Dorsolateral prefrontal cortex (tissue), 122 donors: ENCODE measurements at places on chromosomes 3 and 15. TPM values are rescaled to one million over a fixed set of nuclear protein-coding genes. Genes with fewer than 3 reads are reported as not detected.

GRCh38 chr15:50624616-50625168 lies 61.9 kb downstream of the TRPM7 start:
- no peak for DNase-seq

DNA sequence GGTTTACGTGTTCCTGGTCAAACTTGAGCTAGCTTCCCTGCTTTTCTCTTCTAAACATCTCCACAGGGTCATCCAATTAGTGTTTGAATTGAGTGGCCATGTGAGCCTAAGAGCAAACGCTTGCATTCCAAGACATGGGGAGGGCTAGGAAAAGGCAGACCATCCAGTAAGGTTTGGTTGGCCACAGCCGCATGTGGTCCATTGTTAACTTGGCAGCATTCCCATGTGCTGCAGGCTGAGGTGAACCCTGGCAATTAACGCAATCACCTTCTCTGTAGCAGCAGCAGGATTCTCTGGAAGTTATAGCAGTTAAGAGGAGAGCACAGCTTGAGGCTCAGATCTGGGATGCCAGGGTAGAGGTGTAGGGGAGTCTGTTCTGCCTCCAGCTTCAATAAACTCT lies 502.2 kb upstream of the LMCD1 start:
- DNase-seq = no peak

DNA sequence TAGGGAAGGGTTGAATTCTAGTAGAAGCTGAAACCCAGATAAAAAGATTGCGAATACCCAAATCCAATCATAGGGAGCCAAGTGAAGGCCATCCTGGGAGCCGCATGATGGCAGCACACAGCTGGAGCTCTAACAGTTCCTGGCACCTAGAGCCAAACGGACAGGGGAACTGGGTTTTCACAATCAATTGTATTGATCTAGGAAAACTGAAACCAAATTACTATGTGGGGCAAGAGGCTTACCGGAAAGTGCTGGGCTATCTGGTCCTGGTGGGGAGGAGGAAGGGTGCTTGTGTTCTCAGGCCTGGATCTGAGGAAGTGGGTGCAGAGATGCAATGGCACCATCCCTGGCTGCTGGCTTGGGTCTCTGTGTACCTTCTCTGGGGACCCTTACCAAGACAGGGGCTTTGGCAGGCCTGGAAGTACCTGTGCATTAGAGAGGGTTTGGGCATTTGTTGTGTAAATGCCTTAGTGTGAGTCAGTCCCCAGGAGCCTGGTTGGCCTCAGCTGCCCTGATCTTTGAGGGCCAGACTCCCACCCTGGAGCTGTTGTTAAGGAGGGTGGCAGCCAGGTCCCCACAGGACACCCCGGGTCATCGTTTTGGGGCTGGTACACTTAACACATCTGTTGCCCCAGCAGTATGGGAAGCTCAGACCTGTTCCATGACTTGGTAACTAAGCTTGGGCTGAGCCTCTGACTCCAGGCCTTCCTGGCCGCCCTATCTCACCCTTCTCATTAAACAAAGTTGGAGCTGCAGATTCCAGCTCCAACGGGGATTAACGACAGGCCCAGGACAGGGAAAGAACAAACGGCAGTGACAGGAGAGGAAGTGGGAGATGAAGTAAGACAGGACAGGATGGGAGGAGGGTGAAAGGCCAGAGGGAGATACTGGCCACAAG lies 8.9 kb upstream of the FURIN start:
- no peak for DNase-seq

DNA sequence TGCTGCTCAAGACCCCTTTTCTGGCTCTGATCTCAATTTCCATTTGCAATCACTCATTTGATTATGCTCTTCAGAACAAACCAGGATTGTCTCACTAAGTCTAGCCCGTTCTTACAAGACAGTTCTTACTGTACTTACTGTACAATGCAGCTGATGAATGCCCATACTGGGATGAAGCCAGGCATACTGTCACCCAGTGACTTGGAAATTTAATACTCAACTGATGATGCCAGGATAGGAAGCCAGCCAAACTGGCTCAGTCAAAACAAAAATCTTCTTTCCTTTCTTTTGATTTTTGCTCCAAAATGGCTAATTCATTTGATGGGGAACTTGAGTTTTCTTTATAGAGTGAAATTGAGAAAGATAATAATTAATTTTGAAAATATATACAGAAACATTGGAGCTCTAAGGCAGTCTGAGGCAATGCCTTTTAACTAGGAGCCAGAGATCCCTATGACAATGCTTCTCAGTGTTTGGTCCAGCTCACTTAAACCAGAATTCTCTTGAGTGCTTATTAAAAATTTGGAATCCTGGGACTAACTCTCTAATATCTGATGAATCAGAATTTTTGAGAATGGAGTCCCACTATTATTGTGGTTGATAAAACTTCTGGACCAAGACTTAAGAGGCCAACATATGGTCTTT lies 265.6 kb upstream of the THBS1 start:
- DNase-seq = no peak

DNA sequence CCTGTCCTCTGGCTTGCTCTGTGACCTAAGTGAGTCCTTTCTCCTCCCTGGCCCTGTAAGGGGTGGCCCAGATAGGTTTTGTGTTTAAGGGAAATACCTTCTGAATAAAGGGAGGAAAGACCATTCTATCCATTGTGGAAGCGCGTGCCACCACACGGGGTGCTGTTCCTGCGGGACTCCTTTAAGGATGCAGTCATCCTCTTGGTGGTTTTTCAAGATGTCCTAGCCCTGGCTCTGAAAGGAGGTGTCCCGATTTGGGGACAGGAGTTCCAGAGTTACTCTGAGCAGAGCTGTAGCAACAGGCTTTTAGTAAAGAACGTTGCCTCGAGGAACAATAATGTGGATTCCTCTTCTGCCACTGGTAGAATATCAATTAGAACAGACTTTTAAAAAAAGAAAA lies 9.6 kb downstream of the SLC6A6 start:
- DNase-seq = no peak

- DNase-seq = no peak
Measured at GRCh38 chr15:37789397-37789786, 145.0 kb upstream of the TMCO5A start.

- DNase-seq = no peak
Measured at GRCh38 chr15:83489690-83490089, 42.5 kb downstream of the SH3GL3 start.

DNA sequence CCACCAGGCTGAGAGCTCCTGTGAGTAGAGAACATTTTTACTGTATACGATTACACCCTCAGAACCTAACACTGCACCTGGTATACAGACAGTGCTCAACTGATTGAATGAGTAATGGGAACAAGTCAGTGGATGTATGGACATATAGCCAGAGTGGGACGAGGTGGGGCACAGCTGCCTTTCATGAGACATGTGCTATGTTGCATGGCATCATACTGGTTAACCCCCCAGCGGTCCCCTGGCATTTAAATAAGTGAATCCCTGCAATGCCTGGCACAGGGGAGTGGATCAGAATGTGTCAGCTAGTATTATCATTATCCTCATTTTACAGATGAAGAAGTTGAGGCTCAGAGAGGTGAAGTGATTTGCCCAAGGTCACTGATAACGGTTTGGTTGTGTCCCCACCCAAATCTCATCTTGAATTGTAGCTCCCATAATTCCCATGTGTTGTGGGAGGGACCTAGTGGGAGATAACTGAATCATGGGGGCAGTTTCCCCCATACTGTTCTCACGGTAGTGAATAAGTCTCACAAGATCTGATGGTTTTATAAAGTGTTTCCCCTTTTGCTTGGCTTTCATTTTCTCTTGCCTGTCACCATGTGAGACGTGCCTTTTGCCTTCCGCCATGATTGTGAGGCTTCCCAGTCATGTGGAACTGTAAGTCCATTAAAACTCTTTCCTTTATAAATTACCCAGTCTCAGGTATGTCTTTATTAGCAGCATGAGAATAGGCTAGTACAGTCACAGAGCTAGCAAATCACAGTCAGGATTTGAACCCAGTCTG lies 56.0 kb upstream of the ATP2B2 start:
- peak; percentile 1 for DNase-seq

DNA sequence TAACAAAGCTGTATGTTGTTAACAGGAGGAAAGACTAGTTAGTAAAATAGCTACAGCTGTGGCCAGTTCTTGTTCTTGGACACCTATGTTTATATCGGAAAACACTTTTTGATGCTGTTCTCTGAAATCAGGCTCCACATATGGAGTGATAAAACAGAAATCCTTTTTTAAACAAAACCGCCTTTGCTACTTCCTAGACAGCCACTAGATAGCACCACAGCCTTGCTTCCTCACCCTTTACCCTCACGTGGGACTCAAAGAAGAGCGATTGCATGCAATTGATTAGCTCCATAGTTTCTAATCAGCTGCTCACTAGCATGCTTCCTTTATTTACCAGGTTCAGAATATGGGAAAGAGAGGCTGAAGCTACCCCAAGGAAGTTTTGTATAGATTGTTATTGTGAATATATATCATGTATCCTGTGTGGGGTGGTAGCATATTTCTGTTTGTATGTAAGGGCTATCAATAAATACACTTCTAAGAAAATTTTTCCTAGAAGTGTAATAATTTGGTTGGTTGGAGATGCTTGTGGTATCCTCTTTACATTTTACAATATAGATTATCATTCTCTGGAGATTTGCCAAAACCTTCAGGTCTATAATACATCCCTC lies 4.3 kb upstream of the MTFMT start:
- DNase-seq = no peak

DNA sequence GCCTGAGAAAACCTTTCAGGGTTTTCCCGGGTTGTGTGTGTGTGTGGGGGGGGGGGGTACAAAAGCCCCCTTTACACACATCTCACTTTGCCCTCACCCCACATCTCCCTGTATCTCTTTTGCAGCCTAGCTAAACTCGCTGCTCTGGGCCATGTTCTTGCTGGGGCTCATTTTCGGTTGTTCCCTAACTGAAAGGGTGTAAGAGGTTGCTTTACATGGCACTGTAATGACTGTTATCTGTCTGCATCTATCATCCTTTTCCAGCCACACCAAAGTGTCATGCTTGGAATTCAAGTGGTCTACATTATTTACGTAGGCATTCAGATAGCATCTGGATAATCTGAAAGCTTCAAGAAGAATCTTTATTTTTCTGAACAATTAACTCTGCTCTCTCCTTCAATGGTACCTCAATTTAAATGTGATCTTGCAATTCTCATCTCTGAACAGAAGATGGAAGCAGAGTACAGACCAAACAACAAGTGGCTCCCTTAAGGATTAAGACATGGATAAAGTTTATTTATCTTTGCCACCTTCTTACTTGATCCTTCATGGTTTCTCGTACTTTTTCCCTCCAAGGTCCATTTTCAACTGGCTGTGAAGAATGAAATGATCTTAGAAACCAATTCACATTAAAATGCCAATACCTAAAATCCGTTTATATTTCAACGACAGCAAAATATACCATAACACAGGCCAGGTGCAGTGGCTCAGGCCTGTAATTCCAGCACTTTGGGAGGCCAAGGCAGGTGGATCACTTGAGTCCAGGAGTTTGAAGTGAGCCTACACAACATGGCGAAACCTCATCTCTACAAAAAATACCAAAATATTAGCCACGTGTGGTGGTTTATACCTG lies 34.9 kb downstream of the DCLK3 start:
- no peak for DNase-seq

DNA sequence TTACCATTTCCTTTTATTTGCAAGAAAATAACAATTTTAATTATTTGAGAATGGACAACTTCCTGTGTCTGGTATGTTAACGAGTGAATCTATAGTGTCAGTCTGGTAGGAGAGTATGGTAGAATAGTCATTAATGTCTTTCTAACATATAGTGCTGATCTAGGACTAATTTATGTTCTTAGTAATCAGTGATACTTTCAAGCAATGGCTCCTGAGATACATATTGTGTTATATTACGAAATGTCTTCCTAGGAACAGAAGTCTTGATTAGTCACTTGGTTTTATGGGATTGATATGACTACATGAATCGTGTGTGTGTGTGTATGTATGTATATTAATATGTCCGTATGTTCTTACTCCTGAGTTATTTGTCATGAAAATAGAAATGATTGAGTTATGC lies 66.6 kb upstream of the PAQR5 start:
- DNase-seq = no peak

- DNase-seq = no peak
Measured at GRCh38 chr3:10683106-10683505, 132.9 kb upstream of the SLC6A11 start.

GRCh38 chr3:80233576-80233975 lies 465.8 kb upstream of the ROBO1 start:
- DNase-seq = no peak

DNA sequence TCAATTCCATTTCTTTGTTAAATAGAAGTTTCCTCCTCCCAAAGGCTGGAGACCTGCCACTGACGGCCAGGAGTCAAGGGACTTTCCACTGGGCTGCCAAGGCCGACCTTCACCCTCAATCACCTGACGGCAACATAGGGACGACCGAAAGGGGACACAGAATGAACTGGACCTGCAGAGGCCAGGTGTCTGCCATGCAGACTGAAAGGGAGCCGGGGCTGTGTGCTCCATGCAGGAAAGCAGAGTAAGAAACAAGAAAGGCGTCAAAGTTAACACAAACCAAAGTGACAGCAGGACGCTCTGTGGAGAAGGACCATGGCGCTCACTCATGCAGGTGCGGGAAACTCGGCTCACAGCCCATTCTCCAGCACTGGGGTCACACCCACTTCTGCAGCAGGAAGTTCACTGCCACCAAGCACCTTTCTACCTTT lies 26.1 kb downstream of the ZXDC start:
- no peak for DNase-seq

DNA sequence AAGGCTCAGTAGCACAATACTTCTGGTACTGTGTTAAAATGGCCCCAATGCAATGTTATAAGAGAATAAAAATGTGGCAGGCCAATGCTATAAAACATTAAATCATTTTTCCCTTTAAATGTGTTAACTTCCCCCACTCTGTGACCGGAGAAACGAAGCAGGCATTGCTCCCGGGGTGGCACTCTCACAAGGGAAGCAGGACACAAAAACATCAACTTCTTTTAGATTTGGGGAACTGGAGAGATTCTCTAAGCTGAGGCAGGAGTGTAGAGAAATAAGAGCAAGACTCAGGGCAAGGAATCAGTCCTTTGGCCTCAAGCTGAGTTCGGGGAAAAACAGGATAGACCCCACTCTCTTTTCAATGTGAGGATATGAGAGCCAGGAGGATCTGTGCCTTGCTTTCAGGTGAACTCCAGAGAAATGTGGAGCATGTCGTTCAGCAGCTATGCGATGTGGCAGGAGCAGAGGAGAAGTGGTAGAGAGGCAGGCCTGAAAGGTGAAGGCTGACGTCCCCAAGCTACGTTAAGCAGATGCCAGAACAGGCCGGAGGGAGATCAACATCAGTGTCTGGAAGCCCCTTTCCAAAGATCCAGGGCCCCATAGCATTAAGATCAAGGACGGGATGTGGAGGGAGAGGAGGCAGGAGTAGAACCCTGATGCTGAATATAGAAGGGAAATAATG lies 160.2 kb downstream of the PLD1 start:
- no peak for DNase-seq

DNA sequence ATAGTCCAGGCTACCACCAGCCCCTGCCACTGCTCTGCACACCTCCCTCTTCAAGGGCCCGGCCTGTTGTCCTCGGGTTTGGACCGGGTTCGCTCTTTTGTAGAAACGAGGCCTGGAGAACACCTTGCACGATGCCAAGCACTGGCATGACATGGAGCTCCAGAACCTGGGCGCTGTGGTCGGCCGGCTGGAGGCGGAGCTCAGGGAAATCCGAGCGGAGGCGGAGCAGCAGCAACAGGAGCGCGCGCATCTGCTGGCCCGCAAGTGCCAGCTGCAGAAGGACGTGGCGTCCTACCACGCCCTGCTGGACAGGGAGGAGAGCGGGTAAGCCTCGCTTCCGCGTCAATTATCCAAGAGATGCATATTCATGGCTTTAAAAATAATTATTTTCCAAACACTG lies 72.4 kb downstream of the BFSP2 start:
- no peak for DNase-seq

The SYNPR gene
- total RNA-seq = 107 TPM

The CDHR4 gene
- not detected for total RNA-seq

The DOCK3 gene
- 83.3 TPM for total RNA-seq

The KBTBD13 gene
- not detected for total RNA-seq

The PPP1R2 gene
- total RNA-seq = 48.3 TPM
